ENCODE measurements at places on chromosomes 1 and 21. TPM values are rescaled to one million over a fixed set of nuclear protein-coding genes. Genes with fewer than 3 reads are reported as not detected.

DNA sequence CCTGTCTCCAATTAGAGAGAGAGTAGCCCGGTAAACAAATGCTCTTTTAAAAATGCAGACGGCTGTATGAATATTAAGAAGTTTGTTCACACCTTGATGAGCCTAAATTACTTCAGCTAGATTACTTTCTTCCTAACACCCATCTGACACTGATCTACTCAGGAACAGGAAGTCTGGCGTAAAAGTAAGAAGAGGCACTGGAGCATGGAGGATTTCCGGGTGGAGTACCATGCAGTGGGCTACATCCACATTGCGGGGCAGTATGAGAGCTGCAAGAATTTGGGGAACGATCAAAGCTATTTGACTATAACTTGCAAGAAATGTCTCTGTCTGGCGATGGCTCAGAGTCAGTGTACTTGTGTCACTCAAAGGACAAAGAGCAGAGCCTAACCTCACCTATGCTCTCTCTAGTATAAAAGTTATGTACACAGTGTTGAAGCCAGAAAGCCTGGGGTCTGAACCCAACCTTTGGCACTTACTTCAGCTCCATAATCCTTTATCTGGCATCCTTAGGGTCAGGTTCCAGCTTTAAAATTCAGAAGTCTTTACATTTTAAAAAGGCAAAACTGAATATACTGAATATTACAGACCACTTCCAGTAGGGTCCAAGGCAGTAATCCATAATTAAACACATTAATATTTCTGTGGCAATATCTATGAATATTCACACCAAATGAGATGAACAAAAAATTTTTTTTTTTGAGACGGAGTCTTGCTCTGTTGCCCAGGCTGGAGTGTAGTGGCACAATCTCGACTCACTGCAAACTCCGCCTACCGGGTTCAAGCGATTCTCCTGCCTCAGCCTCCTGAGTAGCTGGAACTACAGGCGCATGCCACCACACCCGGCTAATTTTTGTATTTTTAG is 7.9 kb upstream of the GNPAT start:
- H3K27ac ChIP-seq, result peak overlapping the region; percentile 95
- peaks cover 22% of the 10 kb centered on the region for H3K36me3 ChIP-seq
- no peak overlapping the region for H3K4me3 ChIP-seq
- peaks cover 38% of the 10 kb centered on the region for H3K4me1 ChIP-seq
- no peak for DNase-seq
- H3K27me3 ChIP-seq, result no peaks in the 10 kb centered on the region

Gene KRTAP19-4
- total RNA-seq, result not detected

Gene BTG2
- 110 TPM for total RNA-seq

Gene ADORA1
- 0.16 TPM for total RNA-seq

GRCh38 chr1:40039245-40039756 is 1.2 kb upstream of the CAP1 start:
- peaks cover 23% of the 10 kb centered on the region for H3K4me1 ChIP-seq
- H3K27ac ChIP-seq, result peak overlapping the region; percentile 99
- H3K36me3 ChIP-seq, result peaks cover 4% of the 10 kb centered on the region
- H3K4me3 ChIP-seq, result peak overlapping the region; percentile 98

DNA sequence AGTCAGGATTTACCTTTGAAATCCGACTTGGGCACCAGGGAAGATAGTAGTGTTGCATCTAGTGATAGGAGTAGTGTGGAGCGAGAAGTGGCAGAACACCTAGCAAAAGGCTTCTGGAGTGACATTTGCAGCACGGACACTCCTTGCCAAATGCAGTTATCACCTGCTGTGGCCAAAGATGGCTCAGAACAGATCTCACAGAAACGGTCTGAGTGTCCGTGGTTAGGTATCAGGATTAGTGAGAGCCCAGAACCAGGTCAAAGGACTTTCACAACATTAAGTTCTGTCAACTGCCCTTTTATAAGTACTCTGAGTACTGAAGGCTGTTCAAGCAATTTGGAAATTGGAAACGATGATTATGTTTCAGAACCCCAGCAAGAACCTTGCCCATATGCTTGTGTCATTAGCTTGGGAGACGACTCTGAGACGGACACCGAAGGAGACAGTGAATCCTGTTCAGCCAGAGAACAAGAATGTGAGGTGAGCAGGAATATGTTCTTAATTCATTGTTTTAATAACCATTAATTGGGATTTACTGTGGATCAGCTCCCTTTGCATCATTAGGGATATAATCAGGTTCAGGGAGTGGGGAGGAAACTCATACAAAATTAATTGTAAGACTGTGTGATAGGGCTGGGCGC is 28.3 kb downstream of the BACH1 start:
- no peaks in the 10 kb centered on the region for H3K4me1 ChIP-seq
- H3K27me3 ChIP-seq, result no peaks in the 10 kb centered on the region
- peaks cover 36% of the 10 kb centered on the region for H3K36me3 ChIP-seq

DNA sequence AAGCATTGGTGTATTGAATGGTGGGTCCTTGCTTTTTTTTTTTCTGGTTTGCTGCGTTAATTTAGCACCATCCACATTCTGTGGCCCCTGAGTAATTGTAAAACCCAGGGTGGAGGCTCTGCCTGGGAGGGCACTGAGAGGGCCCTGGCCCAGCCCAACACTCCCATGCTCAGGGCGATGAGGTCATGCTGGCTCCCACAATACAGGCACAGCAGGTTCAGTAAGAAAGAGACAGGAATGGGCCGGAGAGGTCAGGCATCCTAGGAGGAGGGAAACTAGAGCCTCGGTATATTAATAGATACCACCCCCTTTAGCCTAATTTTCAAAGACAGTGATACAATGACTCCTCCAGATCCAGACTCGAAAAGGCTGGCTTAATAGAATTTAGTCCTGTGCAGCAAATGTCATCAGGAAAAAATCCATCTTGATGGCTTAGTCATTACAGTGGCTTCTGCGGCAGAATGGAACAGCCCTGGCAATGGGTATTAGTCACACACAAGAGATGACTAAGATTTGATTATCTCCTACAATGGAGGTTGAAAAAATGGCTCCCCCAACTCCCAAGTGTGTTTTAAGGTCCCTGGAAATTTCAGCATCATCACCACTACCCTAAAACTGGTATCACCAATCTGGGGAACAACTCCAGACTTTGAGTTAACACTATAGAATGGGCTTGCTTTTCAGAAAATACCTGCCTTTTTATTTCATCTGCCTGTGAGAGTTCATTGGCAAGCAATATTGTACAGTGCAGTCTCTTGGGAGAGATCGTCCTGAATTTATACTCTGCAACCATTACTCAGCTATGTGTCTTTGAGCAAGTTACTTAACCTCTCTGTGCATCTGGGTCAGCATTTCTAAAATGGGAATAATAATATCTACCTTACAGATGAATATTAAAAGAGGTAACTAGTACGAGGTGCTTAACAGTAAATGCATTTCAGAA is 43.9 kb upstream of the LYST start:
- H3K27me3 ChIP-seq, result peaks cover 4% of the 10 kb centered on the region
- H3K27ac ChIP-seq, result peak overlapping the region; percentile 82
- DNase-seq, result no peak
- H3K4me3 ChIP-seq, result no peak overlapping the region

DNA sequence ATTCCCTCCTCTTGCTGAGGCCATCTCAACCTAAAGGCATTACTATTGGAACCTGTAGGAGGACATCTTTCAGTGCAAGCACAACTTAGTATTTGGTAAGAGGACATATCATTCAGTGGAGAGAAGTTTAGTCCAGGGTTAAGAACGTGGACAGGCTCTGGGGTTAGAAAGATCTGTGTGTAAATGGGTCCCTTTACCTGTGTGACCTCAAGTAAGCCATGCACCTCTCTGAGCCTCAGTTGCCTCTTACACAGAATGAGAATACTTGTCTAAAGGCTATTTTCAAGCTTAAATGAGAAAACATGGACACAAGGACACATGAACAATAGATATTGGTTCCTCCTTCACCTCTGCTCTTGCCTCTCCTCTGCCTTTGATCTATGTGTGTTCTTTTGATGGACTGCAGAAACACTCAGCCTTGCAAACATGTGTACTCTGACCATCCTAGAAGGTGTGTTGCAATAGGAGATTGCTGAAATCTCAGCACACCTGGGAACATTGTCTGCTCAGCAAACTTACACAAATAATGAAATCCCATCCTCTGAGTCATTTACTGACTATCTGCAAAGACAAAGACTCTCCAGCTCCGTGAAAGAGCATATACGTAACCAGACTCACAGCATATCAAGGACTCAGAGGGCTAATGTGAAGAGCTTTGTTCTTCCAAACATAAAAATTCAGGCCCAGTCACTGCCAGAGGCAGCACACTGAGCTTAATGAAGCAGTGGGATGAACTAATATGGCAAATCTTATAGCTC is 143.8 kb downstream of the DAB1 start:
- DNase-seq, result no peak
- no peaks in the 10 kb centered on the region for H3K27me3 ChIP-seq
- H3K4me3 ChIP-seq, result no peak overlapping the region
- peaks cover 21% of the 10 kb centered on the region for H3K4me1 ChIP-seq
- H3K36me3 ChIP-seq, result no peaks in the 10 kb centered on the region

Gene GBP7
- not detected for total RNA-seq

Gene LGR6
- total RNA-seq, result 0.47 TPM

Gene TSPAN1
- 4.5 TPM for total RNA-seq

GRCh38 chr1:181119093-181119989 is 30.8 kb downstream of the IER5 start:
- no peak for DNase-seq
- peaks cover 26% of the 10 kb centered on the region for H3K4me1 ChIP-seq
- H3K36me3 ChIP-seq, result no peaks in the 10 kb centered on the region
- peaks cover 14% of the 10 kb centered on the region for H3K27me3 ChIP-seq

GRCh38 chr21:29248124-29248523 is 50.6 kb upstream of the BACH1 start:
- H3K36me3 ChIP-seq, result no peaks in the 10 kb centered on the region
- no peak for DNase-seq
- no peak overlapping the region for H3K27ac ChIP-seq
- peaks cover 11% of the 10 kb centered on the region for H3K4me1 ChIP-seq
- no peak overlapping the region for H3K4me3 ChIP-seq
- H3K27me3 ChIP-seq, result no peaks in the 10 kb centered on the region

DNA sequence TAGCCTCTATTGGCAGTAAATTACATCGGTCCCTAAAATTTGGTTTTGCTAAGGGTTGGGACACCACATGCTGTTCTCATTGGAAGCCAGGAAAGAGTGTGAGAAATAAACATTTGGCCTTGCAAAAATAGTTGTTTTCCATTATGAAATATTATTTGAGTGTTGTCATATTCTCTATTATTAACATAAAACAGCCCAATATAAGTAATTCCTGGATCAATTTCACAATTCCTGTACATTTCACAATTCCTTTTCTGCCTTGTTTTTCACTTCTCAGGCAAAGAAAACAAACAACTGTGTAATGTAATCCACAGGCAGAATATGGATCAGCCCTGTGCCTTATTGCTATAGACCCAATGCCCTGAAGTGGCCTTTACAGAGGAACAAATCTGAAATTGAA is 40.5 kb downstream of the C1orf87 start:
- H3K36me3 ChIP-seq, result no peaks in the 10 kb centered on the region
- H3K4me3 ChIP-seq, result no peak overlapping the region
- H3K27ac ChIP-seq, result no peak overlapping the region
- DNase-seq, result no peak

GRCh38 chr21:44687671-44688070 is 5.7 kb upstream of the KRTAP12-1 start:
- no peaks in the 10 kb centered on the region for H3K36me3 ChIP-seq
- no peak for DNase-seq
- H3K4me3 ChIP-seq, result no peak overlapping the region
- H3K27me3 ChIP-seq, result peaks cover 49% of the 10 kb centered on the region
- peaks cover 17% of the 10 kb centered on the region for H3K4me1 ChIP-seq

DNA sequence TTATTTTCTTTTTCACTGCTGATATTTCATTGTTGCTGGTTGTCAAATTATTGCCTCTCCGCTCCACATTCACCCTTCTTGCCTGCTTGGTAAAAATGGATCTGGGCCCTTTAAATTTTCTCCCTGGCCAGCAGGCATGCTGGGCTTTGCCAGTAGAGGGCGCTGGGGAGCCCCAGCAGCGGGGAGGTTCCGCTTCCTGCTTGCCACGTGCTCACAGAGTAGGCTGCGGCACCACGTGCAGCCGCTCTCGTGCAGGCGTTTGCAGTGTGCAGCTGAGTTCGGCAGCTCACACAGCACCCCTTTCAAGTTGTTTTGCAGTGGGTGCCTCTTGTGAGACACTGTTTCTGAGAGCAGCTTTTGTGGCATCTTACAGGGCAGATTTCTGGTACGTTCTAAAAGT is at the start of gene ACTL8:
ACTL8 (plus strand) TSS at position 214 of the 400 bp plus-strand sequence. CDS start 67,676 bp downstream, outside the sequence.
- H3K36me3 ChIP-seq, result no peaks in the 10 kb centered on the region
- no peak within 1 kb of the TSS for H3K4me3 ChIP-seq
- H3K27ac ChIP-seq, result no peak within 1 kb of the TSS

Gene RGS8
- 0.05 TPM for total RNA-seq

Gene LRP8
- 4.4 TPM for total RNA-seq

GRCh38 chr1:188128761-188129160 is 1300.0 kb downstream of the PLA2G4A start:
- H3K27ac ChIP-seq, result no peak overlapping the region
- H3K4me3 ChIP-seq, result no peak overlapping the region
- no peaks in the 10 kb centered on the region for H3K27me3 ChIP-seq
- DNase-seq, result no peak
- H3K4me1 ChIP-seq, result no peaks in the 10 kb centered on the region

Gene COL6A1
- total RNA-seq, result 137 TPM

Gene NTNG1
- total RNA-seq, result 1.1 TPM

DNA sequence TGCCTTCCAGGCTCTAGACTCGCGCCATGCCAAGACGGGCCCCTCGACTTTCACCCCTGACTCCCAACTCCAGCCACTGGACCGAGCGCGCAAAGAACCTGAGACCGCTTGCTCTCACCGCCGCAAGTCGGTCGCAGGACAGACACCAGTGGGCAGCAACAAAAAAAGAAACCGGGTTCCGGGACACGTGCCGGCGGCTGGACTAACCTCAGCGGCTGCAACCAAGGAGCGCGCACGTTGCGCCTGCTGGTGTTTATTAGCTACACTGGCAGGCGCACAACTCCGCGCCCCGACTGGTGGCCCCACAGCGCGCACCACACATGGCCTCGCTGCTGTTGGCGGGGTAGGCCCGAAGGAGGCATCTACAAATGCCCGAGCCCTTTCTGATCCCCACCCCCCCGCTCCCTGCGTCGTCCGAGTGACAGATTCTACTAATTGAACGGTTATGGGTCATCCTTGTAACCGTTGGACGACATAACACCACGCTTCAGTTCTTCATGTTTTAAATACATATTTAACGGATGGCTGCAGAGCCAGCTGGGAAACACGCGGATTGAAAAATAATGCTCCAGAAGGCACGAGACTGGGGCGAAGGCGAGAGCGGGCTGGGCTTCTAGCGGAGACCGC is 2.0 kb upstream of the OLIG2 start:
- H3K4me1 ChIP-seq, result peaks cover 9% of the 10 kb centered on the region
- H3K4me3 ChIP-seq, result no peak overlapping the region
- H3K27me3 ChIP-seq, result peaks cover 81% of the 10 kb centered on the region
- no peak for DNase-seq
- peak overlapping the region; percentile 65 for H3K27ac ChIP-seq

DNA sequence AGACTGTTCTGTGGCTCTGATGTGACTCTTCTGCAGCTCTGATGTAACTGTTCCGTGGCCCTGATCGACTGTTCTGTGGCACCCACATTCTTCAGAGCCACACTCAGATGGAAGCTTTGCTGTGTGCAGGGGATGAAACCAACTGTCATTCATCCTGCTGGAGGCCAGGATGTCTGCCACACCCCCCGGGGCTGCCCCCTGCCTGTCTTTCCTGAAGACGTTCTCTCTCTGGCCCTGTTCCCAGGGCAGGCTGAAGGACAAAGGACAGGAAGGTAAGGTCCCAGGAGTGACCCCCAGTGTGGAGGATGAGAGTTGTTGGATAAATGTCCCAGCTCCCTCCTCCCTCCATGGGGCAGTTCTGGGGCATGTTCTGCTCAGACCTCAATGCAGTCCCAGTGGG is 29.4 kb upstream of the UMODL1 start:
- DNase-seq, result no peak
- H3K27ac ChIP-seq, result no peak overlapping the region
- H3K4me3 ChIP-seq, result no peak overlapping the region
- H3K27me3 ChIP-seq, result peaks cover 10% of the 10 kb centered on the region
- peaks cover 10% of the 10 kb centered on the region for H3K4me1 ChIP-seq
- no peaks in the 10 kb centered on the region for H3K36me3 ChIP-seq

Data from progenitor cell of endocrine pancreas (in vitro differentiated cells).